ENCODE measurements at places on chromosomes 2 and 18.

DNA sequence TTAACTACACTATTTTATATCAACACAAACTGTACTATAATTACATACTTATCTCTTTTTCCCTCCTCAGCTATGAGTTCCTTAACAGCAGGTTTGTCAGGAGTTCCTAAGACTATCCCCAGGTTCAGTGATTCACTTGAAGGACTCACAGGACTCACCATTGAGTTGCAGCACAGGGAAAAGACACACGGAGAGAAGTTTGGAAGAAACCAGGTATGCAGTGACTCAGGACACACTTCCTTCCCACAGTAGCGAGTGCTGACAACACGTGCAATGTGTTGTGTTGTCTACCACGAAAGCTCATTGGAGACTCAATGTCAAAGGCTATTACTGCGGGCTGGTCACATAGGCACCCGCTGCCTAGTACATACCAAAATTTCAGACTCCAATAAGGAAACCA is 32.0 kb downstream of the MGAT4A start:
- no peak for DNase-seq

DNA sequence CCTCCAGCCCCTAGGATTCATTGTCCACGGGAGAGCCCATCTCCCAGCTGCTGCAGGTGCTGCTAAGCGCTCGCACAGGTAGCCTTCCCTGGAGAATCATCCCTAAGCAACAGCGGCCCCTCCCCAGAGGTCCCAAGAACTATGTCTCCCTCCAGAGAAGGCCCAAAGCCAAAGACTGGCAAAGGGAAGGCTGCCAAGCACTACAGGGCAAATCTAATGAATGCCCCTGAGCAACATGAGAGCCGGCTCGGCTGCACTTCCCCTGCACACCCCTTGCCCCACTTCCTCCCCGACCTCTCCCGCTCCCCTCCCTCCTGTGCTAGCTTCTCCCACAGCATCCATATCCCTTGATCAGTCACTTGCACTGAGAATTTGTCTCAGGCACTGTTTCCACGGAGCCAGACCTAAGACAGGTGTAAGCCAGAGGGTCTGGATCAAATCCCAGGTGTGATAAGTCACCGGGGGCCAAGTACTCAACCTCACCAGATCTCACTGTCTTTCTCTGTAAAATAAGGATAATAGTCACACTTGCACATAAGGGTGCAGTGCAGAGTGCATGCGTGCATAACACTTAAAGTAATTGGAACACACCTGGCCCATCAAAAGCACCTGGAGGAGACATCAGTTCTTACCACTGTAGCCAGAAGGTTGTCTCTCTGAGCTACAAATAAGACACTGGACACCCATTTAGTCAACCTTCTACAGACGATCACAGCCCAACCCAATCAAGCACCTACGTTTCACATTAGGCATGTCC is 20.1 kb upstream of the COL6A3 start:
- DNase-seq: no peak

DNA sequence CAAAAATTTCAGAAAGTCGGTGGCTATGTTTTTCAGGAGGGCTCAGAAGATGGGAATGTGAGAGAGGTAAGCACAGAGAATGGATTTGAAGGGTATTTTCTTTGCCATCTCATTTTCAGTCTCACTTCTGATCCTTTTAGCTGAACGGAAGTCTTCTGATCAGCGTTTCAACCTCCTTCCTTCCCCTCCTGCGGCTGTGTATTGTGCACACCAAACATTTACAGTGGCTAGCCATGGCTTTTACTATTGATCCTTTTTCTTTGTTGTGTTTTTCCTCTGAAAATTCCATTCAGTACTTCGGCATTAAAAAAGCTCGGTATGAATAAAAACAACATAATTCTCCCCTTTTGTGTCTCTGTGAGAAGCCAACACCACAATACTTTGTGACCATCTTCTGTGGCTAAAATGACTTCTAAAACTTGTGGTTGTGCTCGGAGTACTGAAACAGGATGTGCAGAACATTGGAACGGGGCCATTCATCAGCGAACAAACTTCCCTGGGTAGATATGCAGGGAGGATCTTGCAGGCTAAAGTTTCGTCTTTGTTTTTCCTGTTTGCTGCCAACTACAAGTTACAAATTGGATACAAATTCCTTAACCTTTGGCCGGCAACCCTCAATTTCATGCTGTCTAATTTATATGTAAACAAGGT is 260.8 kb upstream of the FAM98A start:
- DNase-seq: no peak

GRCh38 chr2:235055891-235056516 is 104.2 kb downstream of the SH3BP4 start:
- no peak for DNase-seq

DNA sequence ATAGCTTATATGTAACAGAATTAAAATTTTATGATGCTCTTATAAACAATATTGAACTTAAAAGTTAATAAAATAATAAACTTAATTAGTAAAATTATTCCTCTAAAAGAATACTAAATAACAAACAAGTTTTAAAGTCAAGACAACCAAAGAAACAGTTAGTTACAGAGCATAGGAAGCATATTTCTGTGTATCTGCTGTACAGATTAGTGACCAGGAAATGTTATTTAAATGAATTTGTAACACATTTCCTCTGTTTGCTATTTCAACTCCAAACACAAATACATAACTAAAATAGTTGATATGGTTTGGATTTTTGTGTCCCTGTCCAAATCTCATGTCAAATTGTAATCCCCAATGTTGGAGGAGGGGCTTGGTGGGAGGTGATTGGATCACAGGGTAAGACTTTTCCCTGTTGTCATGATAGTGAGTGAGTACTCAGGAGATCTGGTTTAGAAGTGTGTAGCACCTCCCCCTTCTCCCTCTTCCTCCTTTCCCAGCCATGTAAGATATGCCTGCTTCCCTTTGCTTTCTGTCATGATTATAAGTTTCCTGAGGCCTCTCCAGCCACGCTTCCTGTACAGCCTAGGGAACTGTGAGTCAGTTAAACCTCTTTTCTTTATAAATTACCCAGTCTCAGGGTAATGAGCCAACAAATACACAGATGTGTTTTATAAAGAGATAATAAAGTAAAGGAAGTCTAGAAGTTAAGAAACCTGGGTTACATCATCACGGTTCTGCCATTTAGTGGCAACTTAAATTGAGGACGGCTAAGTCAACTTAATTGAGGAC is 51.8 kb downstream of the ROCK2 start:
- no peak for DNase-seq

DNA sequence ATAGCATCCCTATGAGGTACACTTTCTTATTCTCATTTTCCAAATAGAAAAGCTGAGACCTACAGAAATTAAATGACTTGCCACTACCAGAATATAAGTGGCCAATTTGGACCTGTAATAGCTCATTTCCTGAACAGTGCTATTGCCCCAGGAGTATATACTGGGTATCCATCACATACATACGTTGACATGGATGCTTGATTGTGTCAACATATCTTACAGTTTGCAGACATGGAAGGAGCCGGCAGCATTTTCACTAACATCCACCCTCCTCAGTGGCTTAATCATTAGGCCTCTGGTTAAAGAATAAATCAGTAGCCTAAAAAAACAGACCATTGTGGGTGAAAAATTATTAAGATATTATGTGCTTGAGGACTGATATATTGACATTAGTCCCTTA is 829.3 kb downstream of the LRP1B start:
- no peak for DNase-seq

- no peak for DNase-seq
Observed at GRCh38 chr2:48504647-48505327, 25.2 kb upstream of the STON1 start.

DNA sequence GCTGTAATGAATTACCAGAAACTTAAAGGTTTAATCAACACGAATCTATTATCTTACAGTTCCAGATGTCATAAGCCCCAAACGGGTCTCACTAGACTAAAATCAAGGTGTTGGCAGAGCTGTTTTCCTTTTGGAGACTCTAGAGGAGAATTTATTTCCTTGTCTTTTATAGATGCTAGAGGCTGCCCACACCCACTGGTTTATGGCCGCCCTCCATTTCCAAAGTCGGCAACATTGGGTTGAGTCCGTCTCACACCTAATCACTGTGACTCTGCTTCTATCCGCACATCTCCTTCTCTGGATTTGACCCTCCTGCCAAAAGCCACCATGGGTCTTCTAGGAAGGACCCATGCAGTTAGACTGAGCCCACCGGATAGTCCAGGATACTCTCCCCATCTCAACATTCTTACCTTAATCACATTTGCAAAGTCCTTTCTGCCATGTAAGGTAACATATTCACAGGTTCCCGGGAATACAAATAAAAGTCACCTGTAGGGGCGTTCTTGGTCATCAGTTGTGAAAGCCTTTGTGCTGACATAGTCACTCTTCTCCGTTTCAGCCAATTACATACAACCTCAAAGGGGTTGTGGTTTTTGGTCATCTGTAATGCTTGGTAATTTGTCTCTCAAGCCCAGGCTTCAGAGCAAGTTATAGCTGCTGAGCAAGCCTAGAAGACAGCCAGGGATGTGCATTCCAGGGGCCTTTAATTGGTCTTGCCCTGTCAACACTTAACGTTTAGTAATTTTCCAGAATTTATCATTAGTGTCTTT is 179.4 kb downstream of the ANTXR1 start:
- DNase-seq: no peak

DNA sequence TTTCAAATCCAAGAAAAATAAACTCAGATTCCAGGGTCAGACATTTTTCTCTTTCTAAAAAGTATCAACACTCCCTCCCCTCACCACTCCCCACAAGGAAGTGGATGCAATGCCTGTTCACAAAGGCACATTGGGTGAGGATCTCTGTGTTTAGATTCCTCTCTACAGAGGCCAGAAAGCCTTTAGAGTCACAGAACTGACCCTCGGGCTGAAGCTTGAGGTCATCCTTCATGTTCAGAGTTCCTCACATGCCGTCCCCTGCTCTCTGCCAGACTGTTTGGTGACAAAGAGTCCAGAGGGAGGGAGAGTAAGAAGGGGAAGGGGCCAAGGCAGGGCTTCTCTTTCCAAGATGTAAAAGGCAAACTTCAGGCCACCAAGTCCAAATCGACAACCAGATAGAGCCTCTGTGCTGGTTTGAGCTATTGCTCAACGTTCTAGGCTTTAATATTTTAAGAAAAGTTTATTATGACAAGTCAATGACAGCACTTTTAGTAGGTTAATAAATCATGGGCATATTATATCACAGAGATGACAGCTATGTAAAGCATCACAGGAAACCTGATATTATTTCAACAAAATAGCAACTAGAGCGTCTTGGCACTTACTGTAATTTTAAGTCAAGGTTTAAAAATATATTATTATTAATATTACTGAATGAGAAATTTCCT is 269.4 kb downstream of the ETAA1 start:
- DNase-seq: no peak

GRCh38 chr2:22485486-22485885 is 899.5 kb upstream of the KLHL29 start:
- no peak for DNase-seq

GRCh38 chr2:2566396-2567323 is 235.6 kb upstream of the MYT1L start:
- DNase-seq: no peak

DNA sequence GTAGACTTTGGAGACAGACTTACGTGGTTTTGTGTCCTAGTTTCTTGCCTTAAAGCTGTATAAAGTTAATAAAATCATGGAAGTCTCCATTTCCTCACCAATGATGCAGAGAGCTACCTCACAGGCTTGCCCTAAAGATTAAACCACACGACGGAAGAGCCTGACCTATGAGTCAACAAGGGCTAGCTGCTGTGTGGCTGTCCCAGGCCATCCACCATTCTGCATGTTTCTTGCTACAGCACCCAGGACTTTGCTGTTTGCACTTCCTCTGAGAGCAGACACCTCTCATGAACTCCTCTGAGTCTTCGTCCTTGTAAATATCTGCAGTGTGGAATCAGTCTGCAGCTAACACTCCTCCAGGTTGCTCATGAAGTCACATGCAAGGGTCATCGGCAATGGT is 160.0 kb upstream of the TRIB2 start:
- DNase-seq: no peak

GRCh38 chr2:240216167-240216566 is 75.7 kb upstream of the OTOS start:
- DNase-seq: no peak

DNA sequence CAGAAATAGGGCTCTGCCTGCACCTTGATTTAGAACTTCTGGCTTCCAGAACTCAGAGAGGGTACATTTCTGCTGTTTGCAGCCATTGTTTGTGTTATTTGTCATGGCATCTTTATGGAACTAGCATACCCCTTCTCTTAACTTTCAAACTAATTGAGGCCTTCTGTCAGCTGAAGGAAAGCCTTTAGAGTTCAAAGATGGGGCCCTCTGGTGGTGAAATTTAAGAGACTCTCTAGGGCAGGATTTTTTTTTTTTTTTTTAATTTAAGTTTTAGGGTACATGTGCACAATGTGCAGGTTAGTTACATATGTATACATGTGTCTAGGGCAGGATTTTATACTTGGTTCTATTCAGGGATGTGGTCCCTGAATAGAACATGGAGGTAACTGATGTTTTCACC is 260.6 kb upstream of the LINC00305 start:
- no peak for DNase-seq

GRCh38 chr2:163943403-163944346 is 207.9 kb upstream of the FIGN start:
- no peak for DNase-seq

- no peak for DNase-seq
Observed at GRCh38 chr2:215644233-215644897, 208.5 kb upstream of the FN1 start.

DNA sequence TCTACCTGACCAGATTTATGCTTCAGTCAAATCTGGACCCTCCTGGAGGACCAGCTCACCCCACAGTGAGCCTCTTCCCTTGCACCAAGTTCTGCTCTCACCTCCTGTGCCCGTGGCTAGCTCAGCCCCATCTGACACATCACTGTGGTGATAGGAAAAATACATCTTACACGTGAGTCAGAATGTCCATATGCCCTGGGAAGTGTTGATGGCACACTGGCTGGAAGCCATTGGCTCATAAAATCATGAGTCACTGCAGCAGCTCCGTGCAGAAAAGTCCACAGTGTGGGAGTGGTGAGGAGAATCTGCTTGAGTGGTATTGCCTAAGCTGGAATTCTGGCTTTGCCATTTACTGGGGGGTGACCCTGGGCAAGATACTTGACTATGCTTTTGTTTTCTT is 42.6 kb upstream of the RAPGEF4 start:
- DNase-seq: no peak

DNA sequence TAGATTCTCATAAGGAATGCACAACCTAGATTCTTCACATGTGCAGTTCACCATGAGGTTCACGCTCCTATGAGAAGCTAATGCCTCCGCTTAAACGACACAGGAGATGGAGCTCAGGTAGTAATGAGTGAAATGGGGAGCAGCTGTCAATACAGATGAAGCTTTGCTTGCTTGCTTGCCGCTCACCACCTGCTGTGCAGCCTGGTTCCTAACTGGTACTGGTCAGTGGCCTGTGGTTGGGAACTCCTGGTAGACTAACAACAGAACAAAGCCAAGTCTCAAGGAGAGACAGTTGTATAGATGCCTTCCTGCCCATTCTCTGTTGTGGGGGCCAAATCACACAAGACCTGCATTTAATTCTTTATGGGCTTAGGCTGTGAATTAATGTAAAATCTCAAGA is 449.2 kb upstream of the TNP1 start:
- no peak for DNase-seq

DNA sequence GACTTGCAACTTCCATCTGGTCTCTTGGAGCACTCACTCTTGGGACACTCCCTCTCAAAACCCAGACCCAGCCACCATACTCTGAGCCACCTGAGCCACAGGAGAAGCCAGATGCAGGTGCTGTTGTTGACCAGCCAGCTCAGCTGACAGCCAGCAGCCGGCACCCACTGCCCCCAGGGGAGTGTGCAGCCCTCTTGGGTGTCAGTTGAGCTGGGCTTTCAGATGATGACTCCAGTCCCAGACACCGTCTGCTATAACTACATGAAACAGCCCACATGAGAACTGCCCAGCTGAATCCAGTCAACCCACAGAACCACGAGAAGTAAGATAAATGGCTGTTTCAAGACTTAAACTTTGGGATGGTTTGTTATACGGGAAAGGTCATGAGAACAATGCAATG is 10.7 kb upstream of the IGFBP2 start:
- no peak for DNase-seq
